ENCODE measurements at places on chromosomes 2 and 18. TPM values are rescaled to one million over a fixed set of nuclear protein-coding genes. Genes with fewer than 3 reads are reported as not detected.

CASP10 gene
- 26.1 TPM for total RNA-seq

ODC1 gene
- 46.1 TPM for total RNA-seq

AUP1 gene
- 85.4 TPM for total RNA-seq

ACVR1C gene
- 0.33 TPM for total RNA-seq

DSC3 gene
- total RNA-seq: 2.3 TPM

MAPK4 gene
- total RNA-seq: 4.2 TPM

CNGA3 gene
- total RNA-seq: not detected

APCDD1 gene
- 10.9 TPM for total RNA-seq

LRP1B gene
- 0.33 TPM for total RNA-seq

CETN1 gene
- not detected for total RNA-seq

RTP5 gene
- not detected for total RNA-seq

- no peak for DNase-seq
These were observed 13.8 kb upstream of the MYOM1 start for GRCh38 chr18:3233433-3234168.

DNA sequence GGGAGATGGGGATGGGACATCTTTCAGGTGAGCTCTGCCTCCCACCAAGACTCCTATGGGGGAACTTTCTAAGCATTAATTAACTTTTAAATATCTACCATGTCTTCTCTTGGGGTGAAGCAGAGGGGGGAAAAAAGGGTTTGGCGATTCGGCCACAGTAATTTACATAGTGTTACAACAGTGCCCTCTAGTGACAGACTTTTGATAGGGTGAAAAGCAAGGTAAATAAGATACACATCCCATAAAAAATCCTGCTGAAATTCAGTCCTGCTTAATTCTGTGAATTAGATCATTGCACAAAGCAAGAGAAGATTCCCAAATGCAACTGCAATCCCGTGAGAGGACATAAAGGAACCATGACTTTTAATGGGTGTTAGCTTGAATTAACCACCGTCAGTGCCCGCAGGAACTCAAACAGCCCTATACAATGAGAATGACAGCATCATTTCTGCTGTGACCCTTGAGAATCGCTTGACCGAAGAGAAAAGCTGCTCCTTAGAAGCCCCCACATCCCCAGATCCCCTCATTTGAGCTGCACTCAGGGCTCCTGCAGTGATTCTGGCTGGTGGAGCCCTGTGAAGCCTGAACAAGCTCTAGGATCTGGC, 32.8 kb downstream of the FAM124B start:
- no peak for DNase-seq

DNA sequence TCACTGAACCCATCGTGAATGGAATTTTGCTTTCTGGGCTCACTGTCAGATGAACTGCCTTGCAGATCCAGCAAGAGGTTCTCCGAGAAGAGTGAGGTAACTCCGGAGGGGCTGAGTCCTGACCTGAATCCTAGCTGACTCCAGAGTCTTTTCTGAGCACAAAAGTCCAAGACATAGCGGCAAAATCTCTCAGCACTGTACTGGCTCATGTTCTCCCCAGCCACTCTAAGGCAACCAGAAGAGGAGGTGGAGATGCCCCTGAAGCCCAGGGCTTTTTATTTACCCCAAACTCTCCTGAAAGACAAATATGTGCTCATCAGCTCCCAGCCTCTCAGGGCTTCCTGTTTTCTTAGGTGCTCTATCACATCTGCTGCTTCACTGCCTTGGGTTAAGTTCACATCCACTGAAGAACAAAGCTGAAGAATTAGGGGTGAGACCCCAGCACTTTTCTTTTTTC, 221.8 kb downstream of the MREG start:
- DNase-seq: no peak

DNA sequence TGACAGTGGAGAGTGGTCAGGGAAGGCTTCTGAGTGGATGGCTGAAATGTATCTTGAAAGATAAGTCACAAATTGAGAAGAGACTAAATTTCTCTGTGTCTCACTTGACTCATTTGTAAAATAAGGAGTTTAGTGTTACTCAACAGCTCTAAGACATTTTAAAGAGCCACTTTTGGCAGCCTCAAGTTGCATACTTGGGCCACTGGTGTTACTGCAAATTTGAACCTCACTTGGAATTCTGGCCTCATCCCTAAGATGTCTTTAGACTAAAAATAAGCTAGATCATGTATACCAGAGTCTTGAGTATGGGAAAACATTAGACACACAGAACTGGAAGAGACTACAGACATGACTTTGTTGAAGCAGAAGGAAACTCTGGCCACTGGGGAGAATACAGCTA, 4.5 kb upstream of the MTLN start:
- no peak for DNase-seq

GRCh38 chr2:104733226-104733943, 120.5 kb upstream of the POU3F3 start:
- DNase-seq: no peak

- DNase-seq: no peak
These were observed 29.6 kb downstream of the STEAP3 start for GRCh38 chr2:119253114-119253702.

DNA sequence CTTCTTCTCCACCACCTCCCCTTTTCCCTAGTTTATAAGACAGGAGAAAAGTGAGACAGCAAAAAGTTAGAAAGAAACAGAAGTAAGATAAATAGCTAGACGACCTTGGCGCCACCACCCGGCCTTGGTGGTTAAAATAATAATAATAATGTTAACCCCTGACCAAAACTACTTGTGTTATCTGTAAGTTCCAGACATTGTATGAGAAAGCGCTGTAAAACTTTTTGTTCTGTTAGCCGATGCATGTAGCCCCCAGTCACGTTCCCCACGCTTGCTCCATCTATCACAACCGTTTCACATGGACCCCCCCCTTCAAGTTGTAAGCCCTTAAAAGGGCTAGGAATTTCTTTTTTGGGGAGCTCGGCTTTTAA, 1.5 kb upstream of the BUB1 start:
- no peak for DNase-seq

- DNase-seq: no peak
These were observed 38.9 kb upstream of the SERPINE2 start for GRCh38 chr2:224077773-224078507.

GRCh38 chr2:99571533-99571932, 81.7 kb upstream of the REV1 start:
- no peak for DNase-seq

DNA sequence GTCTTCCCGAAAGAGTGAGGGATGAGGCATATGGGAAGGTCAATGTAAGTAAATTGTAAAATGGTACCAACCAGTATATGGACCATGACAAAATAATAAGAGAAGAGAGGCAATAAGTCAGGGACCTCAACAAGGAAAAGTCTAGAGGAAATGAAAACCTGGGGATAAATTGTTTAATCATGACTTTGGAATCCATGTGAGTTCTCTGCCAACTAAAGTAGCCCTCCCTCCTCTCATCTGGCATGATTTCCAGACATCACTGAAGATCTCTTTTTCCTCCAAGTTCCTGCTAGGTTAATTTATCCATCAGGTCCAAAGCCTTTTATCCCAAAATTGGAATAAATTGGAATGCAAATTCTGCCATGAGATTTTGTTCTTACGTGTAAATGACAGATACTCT, 417.9 kb downstream of the NRXN1 start:
- no peak for DNase-seq

DNA sequence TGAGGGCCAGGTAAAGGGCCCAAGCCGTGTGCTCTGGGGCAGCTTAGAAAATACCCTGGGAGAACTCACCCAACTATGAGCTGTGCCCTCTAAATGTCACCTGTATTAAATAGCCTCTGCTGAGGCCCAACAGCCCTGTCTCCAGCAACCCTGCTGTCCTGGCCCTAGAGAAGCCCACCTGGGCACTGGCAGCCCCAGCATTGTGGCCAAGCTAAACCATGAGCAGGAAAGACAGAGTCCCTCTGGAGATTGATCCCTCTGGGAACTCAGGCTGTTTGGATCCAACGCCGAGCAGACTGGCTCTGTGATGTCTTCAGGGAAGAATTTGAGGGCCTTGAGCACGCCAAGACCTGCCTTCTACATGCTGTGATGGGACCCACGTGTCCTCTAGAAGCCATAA, 126.5 kb downstream of the TTC32 start:
- no peak for DNase-seq

GRCh38 chr2:38959466-38959865, 69.8 kb downstream of the ARHGEF33 start:
- DNase-seq: no peak

DNA sequence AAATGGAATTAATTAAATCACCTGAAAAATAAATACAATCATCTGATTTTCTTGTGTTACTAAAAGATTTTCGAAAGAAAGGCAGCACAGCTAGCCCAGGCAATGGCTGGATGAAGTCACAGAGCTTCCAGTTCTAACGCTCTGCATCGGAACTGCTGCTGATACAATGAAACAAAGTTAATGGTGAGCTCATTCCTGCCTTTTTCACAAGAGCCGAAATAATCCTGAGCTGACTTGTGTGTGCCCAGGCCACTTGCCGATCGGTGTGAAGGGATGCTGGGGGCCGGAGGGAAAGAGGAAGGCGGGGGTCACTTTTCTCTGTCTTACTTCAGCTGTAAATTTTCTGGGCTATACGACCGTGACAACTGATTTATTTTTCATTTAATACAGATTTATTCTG, 149.5 kb downstream of the INO80D start:
- DNase-seq: no peak

DNA sequence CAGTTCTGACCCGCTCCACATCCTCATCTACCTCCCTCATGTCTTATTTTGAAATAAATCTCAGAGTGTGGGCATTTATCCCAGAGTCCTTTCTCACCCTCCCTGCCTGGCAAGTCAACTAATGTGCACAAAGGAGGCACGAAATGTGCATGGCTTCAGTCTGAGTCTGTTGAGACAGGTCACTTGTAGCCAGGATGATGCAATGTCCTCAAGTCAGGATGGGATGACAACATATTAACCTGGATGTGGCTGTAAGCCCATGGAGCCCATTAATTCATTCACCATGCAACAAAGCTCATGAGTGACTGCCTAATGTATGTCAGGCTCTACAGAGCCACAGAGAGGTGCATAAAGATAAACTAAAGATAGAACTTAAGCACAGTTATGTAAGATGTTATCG, 34.5 kb downstream of the KCNG3 start:
- no peak for DNase-seq

DNA sequence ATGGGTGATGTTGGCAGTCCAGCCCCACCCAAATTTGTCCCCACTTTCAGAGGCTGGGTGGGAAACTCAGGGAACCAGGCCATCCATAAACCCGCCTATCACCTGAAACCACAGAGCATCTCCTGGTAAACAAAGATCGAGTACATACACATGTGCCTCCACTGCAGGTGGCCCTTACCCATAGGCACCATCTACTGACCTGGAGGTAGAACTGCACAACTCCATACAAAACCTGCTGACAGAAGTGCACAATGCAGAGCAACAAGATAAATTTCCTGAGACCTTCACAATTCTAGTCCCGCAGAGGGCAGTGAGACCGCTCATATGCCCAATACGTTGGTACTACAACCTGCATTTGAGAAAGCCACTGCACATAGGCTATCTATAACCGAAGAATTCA, 856.3 kb downstream of the SUCLG1 start:
- DNase-seq: no peak

- DNase-seq: no peak
These were observed 4.0 kb downstream of the WDR54 start for GRCh38 chr2:74425523-74425922.

DNA sequence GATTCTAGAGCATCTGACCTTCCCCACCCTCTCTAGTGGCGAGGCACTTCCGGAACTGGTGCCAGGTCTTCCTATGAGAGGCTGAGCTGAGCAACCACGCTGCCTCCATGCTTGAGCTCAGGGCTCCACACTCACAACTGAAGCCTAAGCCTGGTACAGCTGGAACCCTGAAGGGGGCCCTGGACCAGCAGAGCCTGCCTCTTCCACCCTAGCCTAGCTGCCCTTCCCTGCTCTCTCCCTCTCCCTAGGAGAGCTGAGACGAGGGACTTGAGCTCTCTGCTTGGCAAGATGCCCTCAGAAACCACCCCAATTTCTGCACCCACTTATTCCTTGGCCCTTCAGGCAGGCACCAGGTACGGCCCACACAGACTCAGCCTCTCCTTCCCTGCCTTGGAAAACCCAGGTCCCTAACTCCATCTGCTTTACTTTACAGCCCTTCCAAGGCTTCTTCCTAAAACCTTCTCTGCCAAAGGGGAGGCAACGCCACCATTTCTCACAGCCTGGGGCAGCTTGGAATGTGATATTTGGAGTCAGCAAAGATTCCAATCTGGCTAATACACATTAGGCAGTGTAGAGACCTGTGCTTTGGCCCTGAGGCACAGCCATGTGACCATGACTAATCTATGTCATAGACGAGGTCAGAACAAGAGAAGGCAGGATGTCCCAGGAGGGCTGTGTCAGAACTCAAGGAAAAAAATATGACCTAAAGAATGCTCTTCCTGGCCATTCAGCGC, 18.8 kb downstream of the COX7A2L start:
- no peak for DNase-seq

DNA sequence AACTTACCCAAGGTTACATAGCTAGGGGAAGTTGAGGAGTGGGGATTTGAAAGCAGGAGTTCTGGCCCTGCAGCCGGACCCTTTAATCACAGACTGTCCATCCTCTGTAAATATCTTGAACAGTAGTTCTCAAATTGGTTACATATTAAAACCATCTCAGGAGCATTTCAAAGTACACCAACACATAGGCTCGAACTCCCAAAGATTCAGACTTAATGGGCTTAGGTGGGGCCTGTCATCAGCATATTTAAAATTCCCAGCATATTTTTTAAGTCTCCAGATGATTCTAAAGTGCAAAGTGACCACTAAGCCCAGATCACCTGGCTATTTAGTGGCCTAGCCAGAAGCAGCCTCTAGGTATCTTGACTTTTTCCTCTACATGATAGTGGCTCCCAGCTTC, 192.2 kb downstream of the ZNF385B start:
- no peak for DNase-seq

GRCh38 chr2:168715849-168716248, 86.6 kb upstream of the NOSTRIN start:
- DNase-seq: no peak

GRCh38 chr2:149617476-149617875, 29.9 kb upstream of the MMADHC start:
- DNase-seq: no peak

DNA sequence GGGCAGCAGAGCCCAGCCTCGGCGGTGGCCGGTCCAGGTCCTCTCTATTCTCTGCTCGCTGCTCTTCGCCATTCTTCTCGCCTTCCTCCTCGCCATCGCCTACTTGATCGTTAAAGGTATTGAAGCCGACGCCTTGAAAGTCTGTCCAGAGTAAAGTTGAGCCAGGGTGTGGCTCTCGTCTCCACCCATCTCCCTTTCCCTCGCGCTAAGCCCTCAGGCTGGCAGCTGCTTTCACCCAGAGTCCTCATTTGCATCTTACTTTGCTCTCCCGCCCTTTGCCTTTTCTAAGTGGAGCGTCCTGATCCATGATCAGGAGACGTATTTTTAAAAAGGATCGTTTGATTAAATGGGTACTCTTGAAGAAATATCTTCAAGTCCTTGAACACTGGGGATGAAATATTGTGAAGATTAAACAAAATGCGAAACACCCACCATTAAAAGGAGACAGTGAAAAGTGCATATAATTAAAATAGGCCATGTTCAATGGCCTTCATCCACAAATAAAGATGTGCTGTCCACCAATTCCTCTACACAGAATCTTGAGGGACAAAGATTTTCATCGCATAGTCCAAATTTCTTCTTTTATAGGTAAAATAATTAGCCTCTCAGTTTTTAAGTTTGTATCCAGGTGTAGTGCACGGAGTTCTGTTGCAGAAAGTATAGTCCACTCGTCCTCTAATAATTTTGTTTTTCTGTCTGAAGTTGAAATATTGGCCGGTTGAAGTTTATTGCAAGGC, 657 bp downstream of the ARL6IP6 start:
- DNase-seq: no peak

GRCh38 chr2:43455731-43456642, 139.9 kb downstream of the THADA start:
- DNase-seq: no peak
